A673 (cell line): ENCODE measurements at places on chromosomes 1 and 21.
A peak's percentile ranks its signal among the peaks of the same experiment; 100 is the strongest.

GRCh38 chr1:109118089-109118488 is 4.2 kb downstream of the ELAPOR1 start:
- DNase-seq: no peak

DNA sequence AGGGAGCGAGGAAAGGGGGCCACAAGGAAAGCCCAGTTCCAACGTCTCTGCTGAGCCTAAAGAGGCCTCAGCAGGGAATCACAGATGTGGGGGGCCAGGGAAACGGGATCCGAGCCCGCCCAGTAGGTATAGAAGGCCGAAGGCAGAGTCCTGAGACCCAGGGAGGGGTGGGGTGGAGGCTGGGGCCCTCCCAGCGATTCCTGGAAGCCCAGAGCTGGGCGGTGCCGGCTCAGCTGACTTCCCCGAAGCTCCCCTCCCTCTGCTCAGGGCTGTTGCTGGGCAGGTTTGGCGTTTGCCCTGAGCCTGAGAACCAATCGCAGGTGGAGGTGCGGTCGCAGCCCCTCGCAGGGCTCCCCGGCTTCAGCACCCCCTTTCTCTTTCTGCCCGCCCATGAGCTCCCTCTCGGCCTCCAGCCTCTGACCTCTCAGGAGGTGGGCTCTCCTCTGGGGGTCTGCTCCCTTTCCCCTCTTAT is 12.8 kb downstream of the ADAMTSL4 start:
- peak; percentile 77 for DNase-seq

DNA sequence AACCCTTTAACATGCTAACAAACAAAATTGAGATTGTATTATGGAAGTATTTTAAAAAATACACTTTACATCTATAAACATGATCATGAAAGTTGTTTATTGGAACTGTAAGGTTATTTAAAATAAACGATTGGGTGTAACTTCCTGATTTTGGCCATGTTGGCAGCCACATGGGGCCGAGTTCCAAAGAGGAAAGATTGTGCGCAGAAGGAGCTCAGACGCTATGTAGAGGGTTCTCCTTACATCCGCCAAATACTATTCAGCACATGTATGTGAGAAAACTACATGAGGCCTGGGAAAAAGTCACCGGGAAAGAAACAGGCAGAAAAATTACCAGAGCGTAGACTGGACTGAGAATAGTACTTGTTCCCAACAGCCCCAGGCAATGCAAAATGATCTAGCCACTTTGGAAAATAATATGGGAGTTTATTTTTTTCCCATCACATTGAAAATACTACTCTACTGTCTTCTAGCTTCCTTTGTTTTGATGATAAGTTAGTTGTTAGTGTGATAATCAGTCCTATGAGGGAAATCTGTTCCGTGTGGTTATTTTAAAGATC is 35.7 kb upstream of the B3GALT2 start:
- no peak for DNase-seq

GRCh38 chr1:227429447-227430359 is 111.4 kb upstream of the CDC42BPA start:
- peak; percentile 73 for DNase-seq

DNA sequence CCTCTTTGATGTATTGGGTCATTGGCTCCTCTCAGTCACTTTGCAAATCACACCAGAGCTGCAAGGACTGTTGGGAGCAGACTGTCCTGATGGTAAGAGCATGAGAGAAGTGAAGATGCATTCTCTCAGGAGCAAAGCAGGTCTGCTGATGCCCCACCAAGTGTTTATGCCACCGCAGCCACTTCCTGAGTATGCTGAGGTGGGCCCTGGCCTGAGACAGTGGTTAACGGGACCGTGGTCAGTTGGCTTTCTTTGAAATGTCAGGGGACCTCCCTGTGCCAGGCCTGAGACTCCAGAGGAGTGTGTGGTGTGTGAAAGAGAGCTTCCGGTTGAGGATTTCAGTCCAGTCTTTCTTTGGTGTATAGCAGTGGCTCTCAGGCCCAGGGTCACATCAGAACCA is 79.4 kb downstream of the SPATA46 start:
- no peak for DNase-seq

DNA sequence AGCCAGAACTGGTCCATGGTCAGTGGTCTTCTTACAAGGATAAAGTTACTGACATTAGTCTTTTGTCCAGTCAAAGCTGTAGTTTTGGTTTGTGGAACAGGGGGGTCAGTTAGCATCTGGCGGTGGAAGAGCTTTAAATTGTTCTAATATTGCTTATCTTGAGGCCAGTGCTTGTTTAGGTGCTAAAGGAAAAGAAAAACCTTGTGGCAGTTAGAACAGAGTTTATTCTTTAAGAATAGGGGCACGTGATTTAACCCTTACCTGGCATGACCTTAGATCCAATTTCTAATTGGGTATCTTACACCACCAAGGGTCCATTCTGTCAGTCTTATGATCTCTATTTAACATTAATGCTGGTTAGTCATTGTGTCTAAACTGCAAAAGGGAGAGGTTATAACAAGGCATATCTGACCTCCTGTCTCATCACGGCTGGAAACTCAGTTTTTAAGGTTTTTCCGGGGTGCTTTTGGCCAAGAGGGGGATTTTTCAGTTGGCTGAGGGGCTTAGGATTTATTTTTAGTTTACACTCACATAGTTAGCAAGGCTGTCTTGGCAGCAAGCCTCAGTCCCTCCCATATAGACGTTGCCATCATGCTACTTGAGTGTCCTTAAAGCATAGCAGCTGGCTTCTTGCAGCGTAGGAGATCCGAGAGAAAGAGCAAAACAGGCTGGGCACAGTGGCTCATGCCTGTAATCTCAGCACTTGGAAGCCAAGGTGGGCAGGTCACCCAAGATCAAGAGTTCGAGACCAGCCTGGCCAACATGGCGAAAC is 60.1 kb upstream of the FAM89A start:
- DNase-seq: no peak

DNA sequence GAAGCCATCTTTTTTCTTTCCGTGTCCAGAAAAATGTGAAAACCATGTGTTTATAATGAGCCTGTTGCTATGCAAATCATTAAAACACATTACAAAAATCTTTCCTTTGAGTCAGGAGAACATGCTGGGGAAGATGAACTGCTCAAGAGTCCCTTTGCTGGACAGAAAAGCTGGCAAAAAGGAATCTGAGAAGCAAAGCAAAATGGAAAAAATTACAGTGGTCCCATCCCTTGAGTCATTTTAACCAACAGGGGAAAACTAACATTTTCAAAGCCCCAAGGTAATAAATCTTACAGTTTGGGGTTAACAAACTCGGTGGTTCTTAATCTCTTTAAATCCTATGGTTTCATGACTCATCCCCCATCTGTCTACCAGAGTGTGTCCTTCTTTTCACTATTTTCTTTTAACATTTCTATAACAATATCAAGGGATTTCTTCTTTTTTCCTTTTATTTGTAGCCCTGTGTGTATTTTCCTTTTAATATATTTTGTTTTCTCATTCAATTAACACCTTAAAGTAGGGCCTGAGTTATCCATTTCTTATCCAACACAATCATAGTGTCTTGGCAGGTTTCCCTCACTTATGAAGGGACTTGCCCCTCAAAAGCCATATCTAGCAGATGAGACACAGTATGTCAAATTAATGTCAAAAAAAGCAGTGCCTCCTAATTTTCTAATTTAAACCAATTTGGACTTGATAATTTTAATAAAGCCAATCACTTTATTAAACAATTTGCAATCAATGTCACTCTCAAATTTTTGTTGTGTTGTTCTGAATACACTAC is 105.4 kb downstream of the PTPN14 start:
- DNase-seq: peak; percentile 94
